ENCODE measurements at places on chromosomes 5 and 9.

DNA sequence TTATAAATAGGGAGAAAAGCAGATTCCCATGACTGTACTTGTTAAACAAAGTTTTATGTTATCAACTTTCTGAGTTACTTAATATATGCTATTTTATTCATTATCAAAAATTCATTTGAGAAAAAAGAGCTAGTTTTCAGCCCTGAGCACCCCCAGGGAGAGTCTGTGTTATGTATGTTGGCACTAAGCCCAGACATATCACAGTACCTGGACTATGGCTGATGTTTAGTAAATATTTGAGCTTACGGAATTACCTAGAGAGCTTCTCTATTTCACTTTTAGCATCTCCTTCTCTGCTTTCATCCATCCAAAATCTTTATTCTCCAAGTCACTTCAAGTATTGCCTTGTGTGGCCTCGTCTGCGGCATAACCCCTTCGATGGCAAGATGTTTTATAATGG, 225.9 kb upstream of the PCSK5 start:
- no peak for DNase-seq

DNA sequence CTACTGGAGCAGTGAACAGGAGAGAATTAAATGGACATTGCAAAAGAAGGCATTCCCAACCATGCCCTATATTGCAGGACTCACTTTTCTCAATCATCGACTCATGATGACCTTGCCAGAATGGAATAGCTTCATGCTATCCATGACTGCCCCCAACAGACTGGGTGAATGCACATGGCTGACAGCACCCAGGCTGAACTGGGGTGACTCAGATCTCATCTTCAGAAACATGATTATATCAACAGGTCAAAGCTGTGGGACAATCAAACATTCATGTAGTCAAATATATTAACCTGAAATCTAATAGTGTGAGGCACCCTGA, 34.7 kb upstream of the MIER3 start:
- no peak for DNase-seq

GRCh38 chr5:73176250-73176649, 3.3 kb downstream of the TMEM174 start:
- DNase-seq: no peak

- no peak for DNase-seq
These were observed 144.9 kb downstream of the GOLPH3 start for GRCh38 chr5:32029261-32029660.

DNA sequence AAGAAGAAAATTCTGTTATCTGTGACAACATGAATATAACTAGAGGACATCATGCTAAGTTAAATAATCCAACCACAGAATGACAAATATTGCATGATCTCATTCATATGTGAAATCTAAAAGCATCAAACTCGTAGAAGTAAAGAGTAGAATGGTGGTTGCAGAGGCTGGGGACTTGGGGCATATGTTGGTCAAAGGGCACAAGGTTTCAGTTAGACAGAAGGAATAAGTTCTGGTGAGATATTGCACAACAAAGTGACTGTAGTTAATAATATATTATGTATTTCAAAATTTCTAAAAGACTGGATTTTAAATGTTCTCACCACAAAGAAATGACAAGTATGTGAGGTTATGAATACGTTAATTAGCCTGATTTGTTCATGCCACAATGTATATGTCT, 24.8 kb downstream of the GRIA1 start:
- no peak for DNase-seq

- no peak for DNase-seq
These were observed 37.2 kb downstream of the DCAF12 start for GRCh38 chr9:34089311-34089710.

GRCh38 chr9:91425271-91425670, 1.6 kb upstream of the NFIL3 start:
- DNase-seq: no peak

GRCh38 chr5:118597543-118597942, 390.8 kb downstream of the DTWD2 start:
- DNase-seq: no peak

DNA sequence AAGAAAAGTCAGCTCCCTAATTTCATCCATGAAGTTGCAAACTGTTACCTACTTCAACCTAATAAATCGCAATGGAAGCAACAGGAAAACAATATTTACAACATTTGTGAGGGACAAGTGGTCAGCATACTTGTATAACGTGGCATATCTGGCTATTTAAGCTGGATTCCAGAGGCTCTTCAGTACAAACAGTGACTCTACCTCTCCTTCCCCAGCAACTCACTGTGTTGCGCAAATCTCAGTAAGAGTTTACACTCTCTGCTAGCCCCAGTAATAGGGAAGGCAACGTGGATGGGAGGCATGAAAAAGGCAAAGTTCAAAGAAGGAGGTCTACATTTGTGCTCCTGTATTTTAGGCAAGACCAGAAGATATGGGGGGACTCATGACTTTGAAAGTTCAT, 18.9 kb upstream of the SEMA5A start:
- DNase-seq: no peak

GRCh38 chr5:126961702-126962101, 68.7 kb downstream of the MARCHF3 start:
- DNase-seq: no peak

DNA sequence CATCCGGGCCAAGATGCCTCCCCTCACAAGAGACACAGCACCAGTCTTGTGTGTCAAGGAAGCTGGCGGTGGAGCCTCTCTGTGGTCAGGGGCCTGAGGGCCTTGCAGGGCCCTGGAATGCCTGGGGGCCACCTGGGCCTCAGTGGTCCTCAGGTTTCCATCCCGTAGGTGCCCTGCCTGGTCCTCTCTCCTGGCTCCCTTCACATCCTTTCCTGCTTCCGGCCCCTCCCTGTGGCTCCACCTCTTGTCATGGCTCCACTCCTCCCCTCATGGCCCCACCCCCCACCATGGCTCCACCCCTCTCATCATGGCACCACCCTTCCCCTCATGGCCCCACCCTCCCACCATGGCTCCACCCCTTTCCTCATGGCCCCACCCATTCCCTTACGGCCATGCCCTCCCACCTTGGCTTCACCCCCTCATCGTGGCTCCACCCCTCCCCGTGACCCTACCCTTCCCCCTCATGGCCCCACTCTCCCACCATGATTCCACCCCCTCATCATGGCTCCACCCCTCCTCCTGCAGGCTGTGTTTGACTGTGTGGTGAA, 175.8 kb downstream of the CACNA1B start:
- DNase-seq: no peak

DNA sequence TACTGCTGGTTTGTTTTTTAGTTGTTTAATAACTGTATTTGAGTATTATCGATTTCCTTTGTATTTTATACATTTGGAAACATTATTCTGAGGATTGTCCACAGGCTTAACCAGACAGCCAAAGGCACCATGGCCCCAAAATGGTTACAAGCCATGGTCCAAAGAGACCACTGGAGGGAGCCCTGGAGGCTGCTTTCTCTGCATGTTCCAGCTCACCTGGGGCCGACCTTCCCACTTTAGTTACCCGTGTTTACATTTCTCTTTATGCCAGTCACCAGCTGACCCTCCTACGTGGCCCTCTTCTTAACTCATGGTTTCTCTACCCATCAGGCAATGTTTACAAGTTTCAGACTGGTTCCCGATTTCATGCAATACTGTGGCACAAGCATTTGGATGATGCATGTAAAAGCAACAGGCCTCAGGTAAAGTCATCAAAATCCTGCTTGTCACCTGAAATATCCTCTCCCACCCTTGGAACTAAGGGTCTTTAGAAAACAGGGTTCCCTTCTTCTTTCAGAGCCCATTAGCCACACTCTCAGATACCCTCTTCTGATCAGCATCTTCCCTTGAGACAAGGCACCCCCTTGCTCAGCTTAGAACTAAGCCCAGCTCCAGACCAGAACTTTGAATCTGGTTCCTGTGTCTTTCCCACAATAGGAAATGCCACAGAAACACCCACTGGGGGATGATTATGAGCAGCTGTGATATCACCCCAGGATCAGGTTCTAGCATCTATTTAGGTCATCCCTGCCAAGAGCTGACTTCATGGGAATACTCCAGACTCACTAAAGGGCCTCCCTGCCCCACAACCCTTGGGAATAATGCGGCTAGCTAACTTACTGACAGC, 49.9 kb upstream of the GARNL3 start:
- DNase-seq: peak; percentile 71

DNA sequence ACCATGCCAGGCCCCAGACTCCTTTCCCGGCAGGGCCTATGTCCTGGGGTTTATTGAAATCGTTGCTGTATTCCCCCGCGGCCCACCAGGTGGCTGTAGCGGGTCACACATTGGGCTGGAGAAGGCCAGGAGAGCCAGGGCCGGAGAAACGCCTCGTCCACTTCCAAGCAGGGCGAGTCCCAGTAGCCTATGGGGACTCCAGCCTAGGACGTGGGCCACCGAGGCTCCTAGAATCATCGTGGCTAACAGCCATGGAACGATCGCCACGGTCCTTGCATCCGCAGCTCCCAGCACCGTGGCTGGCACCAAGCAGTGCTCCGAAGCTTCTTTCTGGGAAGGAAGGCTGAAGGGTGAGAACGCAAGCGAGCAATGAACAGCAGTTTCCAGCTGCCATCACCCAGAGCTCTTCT, 87.7 kb downstream of the ENTREP1 start:
- DNase-seq: no peak

- no peak for DNase-seq
These were observed 32.6 kb downstream of the GABRB2 start for GRCh38 chr5:161513942-161514341.

- no peak for DNase-seq
These were observed 24.0 kb upstream of the KLF4 start for GRCh38 chr9:107513464-107514100.

DNA sequence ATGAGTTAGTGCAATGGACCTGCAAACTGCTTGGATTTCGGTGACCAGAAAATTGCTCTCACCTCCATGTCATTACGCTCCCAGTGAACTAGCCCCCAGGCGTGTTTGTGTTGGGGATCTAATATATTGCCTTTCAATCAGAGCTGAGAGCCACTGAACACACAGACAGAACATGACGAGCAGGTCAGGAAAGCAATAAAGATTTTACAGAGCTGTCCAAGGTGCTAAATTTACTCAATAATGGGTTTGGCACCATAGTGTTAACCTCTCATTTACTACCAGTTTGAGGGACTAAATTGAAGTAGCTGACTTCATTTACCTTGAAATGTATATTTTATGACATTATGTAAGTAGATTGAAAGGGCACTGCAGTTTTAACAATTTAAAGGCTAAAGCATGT, 383.0 kb downstream of the EBF1 start:
- no peak for DNase-seq

DNA sequence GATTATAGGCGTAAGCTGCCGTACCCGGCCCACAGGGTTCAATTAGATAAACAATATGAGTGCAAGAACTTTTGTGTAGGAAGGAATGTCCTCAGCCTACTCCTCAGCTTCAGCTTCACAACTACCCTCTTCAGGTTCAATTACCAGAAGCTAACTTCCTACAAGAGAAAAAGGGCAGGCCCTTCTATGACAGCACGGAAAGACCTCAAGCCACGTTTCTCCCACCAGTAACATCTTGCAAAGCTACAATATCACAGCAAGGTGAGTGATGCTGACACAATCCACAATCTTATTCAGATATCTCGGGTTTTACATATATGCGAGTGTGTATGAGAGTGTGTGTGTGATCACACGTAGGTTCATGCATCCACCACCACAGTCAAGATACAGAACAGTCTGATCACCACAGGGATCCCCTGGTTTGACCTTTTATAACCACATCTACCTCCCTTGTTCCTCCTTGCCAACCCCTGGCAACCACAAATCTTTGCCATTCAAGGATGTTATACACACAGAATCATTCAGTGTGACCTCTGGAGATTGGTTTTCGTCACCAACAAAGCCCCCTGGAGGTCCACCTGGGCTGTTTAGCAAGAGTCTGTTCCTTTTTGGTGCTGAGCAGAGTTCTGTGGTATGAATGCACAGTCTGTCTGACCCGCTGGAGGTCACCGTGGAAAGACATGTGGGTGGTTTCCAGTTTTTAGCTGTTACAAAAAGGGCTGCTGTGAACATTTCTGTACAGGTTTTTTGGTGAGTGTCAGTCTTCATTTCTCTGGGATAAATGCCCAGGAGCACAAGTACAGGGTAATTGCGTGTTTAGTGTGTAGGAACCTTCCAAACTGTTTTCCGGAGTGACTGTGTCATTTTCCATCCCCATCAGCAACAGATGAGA, 38.2 kb downstream of the IPPK start:
- DNase-seq: no peak

- DNase-seq: no peak
These were observed 575.3 kb upstream of the MEF2C start for GRCh38 chr5:89458332-89458656.

GRCh38 chr9:116816484-116816883, 129.4 kb downstream of the TRIM32 start:
- no peak for DNase-seq

GRCh38 chr5:111013011-111013410, 58.5 kb upstream of the TSLP start:
- no peak for DNase-seq

- peak; percentile 64 for DNase-seq
These were observed 29.8 kb upstream of the FBP1 start for GRCh38 chr9:94668928-94669729.

- DNase-seq: no peak
These were observed 117.6 kb downstream of the PRDM6 start for GRCh38 chr5:123206618-123207017.

GRCh38 chr5:56010431-56010830, 15.7 kb upstream of the IL6ST start:
- no peak for DNase-seq

DNA sequence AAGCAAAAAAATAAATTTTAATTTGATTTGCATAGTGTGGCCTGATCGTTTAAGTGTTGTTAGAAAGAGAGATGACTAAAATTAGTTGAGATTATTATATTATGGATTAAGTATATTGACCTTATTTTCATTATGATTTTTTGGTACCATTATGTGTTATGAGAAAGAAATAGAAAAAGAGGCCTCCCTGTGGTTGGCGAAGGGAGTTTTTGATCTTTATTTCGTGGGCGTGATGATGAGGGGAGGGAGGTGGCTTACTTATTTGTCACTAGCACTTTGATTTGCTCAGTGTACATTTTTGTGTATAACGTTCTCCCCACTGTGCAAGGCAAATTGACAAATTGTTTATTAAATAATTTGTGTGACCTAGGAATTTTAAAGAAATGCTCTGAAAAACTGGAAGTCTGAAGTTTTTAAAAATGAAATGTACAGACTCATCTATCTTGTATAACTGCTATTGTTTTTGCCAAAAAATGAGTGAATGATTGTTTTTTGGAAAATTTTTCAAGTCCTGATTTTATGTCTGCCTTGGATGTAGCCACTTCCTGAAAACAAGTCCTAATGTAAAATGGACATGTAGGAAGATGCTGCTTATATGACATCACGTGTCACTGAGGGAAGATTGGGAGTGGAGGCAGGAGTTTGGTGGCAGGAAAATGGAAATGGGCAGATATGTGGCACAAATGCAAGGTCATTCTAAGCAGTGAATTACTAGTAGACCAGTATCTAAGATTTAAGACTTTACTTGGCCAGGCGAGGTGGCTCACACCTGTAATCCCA, 3.0 kb downstream of the DAPK1 start:
- DNase-seq: no peak

- no peak for DNase-seq
These were observed 25.9 kb downstream of the HOMER1 start for GRCh38 chr5:79488058-79488457.

DNA sequence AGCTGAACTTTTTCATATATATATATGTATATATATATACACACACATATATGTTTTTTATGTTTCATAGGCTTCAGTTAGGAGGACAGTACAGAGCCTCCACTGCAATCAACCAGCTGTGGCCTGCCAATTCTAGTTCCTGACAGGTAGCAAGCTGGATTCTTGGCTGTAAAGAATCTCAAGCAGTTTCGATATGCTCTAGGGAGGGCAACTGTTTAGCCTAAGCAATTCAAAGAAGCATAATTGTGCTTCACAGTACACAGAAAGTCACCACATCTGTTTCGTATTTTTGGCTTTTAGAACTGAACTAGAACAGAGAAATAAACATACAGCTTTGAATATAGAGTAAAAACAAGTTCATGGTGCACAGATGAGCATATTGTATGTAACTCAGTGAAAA, 152.4 kb upstream of the ARRDC3 start:
- DNase-seq: no peak
